Stimulated activated CD8-positive, alpha-beta memory T cell treated with anti-CD3 and anti-CD28 coated beads, Interleukin-15, amount 100 ng/mL, for 4 hours (primary cell): ENCODE measurements at places on chromosomes 11 and 22.

- no peak for DNase-seq
Measured at GRCh38 chr11:110295531-110296225, 736 bp downstream of the RDX start.

- no peak for DNase-seq
Measured at GRCh38 chr22:25970999-25971811, 198.1 kb upstream of the SEZ6L start.

GRCh38 chr11:114928260-114928870, 250.0 kb downstream of the NXPE2 start:
- no peak for DNase-seq

DNA sequence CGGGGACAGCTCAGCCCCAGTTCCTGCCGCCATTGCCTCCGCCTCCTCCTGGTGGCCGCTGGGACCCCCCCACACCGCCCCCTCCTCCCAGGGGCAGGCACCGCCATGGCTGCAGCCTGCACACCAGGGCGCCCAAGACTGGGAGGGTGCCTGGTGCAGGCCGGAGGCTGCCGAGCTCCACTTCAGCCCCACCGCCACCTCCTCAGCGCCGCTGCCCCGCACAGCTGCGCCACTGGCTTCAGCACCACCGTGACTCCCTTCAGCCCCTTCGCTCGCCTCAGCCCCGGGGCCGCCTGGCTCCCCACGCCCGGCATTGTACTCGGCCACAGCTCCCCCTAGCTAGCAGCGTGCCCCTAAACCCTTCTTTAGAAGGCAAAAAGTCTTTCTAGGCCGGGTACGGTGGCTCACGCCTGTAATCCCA, 131.1 kb downstream of the CRYBB2 start:
- DNase-seq: no peak

GRCh38 chr11:132134322-132134721, 763.9 kb downstream of the NTM start:
- DNase-seq: no peak

GRCh38 chr22:24693379-24693778, 81.1 kb downstream of the PIWIL3 start:
- DNase-seq: no peak

DNA sequence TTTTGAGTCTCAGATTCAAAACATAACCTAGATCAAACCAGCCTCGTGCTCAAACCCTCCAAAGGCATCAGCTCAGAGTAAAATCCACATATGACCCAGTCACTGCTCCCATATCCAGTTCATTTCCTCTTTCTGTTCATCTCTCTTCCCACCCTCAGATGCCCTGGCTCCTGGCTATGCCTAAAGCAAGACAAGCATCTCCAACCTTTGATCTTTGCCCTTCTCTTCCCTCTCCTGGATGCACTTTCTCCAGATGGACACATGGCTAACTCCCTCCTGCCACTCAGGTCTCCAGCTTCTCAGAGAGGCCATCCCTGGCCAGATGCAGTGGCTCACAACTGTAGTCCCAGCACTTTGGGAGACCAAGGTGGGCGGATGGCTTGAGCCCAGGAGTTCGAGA, 14.3 kb upstream of the CREB3L1 start:
- DNase-seq: no peak

- no peak for DNase-seq
Measured at GRCh38 chr11:114259124-114259526, 37.1 kb upstream of the NNMT start.

GRCh38 chr11:75667831-75668450, 897 bp downstream of the MAP6 start:
- DNase-seq: no peak

DNA sequence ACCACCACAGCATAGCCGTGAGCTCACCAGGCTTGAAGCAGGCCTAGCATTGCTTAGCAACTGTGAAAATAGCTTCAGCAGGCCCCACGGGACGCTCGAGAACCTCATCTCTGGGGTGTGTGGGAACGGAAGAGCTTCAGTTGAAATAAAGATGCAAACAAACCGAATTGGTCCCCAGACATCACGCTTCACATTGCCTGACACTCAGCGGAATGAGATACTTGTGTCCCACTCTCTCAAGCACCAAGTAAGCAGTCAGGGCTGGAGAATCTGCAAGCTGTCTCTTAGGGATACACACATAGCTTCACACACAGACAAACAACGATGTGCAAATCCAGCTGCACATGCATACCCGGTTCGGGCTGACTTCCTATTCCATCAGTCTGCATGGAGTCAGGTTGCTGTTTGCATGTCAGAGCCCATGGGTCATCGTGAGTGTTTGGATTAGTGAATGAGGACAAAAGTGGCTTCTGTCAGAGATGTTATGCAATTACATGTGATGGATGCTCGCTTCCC, 205.7 kb downstream of the SNX19 start:
- no peak for DNase-seq

- no peak for DNase-seq
Measured at GRCh38 chr11:119107538-119108145, 498 bp downstream of the C2CD2L start.

DNA sequence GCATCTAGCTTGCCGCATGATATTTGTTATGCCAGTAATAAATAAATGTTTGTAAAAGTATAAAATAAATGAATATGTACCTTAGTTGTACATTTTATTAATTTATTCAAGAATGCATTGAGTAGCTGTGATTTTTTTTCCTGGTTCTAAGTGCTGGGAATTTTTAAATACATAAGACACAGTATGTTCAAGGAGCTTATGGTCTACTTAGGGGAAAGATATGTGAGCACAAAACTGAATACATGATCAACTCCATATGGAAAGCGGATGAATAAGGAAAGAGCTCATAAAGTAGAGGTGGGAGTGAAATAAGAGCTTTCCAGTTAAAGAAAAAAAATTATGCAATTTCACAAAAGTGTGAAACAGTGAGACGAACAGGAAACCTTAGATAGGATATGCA, 944.2 kb upstream of the CCDC90B start:
- DNase-seq: no peak

GRCh38 chr11:63847363-63847762, 8.5 kb downstream of the MARK2 start:
- no peak for DNase-seq

DNA sequence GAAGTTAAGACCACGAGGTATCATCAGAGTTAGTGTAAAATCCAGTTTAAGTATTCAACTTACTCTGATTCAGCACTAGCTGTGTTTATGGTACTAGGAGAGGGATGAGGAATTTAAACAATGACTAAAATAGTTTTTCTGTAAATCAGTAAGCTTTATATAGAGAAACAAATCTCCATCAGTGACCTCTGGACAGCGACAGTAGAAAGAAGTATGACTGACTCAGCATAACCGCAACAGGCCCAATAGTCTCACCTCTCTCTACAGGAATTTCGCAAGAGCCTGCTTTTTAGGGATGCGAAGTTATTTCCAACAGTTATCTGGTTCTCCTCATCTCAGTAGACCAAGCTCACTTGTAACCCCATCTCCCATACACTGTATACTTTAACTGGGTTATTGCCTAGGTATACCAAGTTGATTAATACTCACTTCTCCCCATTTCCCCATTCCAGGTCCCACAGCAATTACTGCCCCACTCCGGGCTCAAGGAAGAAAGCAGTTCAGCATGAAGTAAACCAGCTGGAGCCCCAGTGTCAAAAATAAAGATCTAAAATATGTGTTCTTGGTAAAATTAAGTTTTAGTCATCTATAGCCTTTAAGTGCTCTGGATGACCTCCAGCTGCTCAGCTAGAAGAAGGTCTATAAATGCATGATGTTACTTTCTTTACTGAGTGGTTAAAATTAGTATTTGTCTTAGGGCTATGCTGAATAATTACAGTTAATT, 770.6 kb upstream of the CCDC90B start:
- no peak for DNase-seq

DNA sequence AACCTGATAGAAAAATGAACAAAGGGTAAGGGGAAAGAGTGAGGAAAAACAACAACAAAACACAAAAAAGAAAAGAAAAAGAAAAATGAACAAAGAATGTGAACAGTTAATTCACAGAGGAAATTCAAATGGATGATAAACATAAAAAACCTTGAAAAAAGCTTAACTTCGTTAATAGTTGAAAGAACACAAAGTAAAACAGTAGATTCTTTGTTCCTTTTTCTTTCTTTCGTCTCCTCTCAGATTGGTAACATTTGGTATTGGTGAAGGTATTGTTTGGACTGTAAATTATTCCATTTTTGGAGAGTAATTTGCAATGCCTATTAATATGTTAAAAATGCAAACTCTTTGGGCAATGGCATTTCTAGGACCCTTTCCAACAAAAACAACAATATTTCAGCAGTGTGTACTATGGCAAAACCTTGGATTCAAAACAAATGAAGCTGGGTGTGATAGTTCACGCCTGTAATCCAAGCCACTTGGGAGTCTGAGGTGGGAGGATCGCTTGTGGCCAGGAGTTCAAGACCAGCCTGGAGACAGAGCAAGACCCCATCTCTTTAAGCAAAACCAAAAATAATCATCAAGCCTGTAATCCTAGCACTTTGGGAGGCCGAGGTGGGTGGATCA, 3.3 kb upstream of the BACE1 start:
- DNase-seq: no peak

DNA sequence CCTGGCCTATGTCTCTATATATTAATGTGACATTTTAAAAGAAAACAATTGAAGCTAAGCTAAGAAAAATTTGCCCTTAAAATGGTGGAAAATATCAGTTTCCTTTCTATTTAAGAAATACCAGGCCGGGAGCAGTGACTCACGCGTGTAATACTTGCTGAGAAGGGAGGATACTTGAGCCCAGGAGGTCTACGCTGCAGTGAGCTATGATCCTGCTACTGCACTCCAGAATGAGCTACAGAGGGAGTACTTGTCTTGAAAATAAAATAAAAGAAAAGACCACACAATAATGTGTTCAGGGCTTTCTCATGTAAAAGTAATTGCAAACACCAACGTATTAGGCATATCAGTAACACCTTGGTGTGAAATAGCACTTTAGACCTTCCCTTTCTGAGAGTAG, 1.4 kb upstream of the PRSS23 start:
- DNase-seq: no peak

DNA sequence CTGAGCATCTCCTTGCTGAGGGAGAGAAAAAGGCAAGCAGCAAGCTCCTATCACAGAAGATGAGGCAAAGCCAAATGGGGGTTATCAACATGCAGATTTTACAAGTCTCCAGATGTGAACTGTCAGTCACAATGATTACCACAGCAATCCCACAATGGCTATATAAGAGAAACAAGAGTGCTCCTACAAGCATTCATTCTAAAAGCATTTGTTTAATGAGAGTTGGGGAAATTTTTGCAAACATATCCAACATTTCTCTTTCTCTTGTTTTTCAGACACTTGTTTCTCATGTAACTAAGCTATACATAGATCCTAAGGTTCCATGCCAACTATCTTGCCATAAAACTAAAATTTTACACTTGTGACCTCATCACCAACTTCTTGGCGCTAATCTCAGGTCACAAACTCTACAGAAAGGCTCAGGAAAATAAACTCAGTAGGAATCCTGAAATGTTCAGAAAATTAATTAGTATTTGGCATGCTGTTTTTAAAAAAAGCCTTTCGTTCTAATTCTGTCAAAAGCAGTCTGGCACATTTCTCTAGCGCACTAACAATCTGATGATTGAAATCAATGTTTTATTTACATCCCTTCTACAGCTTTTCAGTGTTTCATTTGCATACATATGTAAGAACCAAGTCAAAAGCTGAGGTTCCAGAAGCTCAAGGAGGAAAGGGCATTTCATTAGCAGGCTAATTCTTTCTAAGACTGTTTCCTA, 199.5 kb downstream of the TTC28 start:
- no peak for DNase-seq

GRCh38 chr11:12239396-12239795, 129.0 kb downstream of the MICAL2 start:
- DNase-seq: no peak

DNA sequence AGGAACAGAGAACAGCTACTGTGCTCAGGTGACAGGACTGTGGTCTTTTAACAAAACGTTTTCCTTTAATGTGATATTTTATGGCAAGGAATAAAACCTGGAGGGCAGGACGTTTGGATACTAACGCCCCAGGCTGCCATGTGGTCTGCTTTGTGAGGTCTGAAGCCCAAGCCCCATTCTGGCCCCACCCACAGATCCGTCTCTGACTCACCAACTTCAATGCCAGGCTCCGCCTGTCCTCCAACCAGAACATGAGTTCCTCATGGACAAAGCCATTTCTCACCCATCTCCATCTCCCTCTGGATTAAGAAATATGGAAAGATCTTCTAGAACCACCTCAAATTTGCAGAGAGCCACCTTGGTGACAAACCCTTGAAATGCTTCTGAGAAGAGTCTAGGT, 148.8 kb downstream of the CRYBB2 start:
- DNase-seq: no peak

- DNase-seq: no peak
Measured at GRCh38 chr11:7609521-7609920, 63.8 kb downstream of the CYB5R2 start.

DNA sequence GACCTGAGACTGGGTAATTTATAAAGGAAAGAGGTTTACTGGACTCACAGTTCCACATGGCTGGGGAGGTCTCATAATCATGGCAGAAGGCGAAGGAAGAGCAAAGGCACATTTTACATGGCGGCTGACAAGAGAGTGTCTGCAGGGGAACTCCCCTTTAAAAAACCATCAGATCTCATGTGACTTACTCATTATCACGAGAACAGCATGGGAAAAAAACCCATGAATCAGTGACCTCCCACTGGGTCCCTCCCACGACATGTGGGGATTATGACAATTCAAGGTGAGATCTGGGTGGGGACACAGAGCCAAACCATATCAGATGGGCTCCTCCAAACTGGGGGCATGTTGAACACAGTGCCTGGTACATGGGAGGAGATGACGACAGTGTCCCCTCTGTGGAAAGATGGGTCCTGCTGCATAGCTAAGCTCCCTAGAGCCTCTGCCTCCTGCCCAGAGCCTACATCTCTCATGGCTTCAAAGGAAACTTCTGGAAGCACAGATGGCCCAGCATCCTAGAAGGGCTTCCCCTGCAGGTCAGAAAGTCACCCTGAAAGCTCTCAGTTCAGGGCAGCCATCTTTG, 46.1 kb downstream of the MYEOV start:
- DNase-seq: no peak

- DNase-seq: no peak
Measured at GRCh38 chr22:42233879-42234278, 36.6 kb downstream of the TCF20 start.

DNA sequence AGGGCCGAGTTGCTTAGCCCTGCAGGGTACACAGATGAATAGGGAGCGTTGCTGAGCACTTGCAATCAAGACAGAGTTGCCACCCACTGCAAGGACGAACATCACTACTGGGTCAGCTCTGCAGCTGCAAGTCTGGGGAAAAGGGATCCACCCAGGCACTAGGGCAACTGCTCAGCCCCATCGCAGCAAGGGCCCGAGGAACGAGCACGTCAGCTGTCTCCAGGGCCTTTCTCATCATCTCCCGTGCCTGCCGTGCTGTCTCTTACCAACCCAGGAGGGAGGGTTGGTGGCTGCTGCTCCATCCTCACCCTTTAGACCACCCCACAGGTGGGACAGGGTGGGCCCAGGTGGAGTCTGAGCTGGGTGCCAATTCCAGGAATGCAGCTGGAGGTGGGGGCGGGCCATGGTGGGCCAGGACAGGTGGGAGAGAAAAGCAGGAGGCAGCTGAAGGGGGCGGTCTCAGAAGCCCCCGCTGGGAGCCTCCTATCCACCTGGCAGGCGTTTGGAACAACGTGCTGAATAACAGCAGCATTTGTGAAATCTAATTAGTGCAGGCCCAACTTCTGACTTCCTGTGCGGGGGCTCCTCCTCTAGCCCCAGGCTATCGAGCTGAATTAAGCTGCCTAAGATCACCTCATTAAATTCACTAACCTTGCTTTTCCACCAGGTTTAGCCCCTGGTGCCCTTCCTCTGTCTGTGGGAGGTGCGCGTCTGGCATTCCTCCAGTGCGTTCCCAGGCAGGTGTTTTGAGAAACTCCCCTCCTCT, 252.5 kb downstream of the ST3GAL4 start:
- no peak for DNase-seq
